ENCODE measurements at places on chromosomes 12 and 14.
A peak's percentile ranks its signal among the peaks of the same experiment; 100 is the strongest.

- DNase-seq = no peak
Measured at GRCh38 chr12:15600223-15600935, 188.8 kb downstream of the EPS8 start.

GRCh38 chr12:120119271-120119973 is 2.9 kb upstream of the RAB35 start:
- no peak for DNase-seq

GRCh38 chr12:129184127-129184928 is 331.1 kb downstream of the GLT1D1 start:
- no peak for DNase-seq

GRCh38 chr14:63892265-63892664 is 39.5 kb downstream of the SYNE2 start:
- DNase-seq = no peak

DNA sequence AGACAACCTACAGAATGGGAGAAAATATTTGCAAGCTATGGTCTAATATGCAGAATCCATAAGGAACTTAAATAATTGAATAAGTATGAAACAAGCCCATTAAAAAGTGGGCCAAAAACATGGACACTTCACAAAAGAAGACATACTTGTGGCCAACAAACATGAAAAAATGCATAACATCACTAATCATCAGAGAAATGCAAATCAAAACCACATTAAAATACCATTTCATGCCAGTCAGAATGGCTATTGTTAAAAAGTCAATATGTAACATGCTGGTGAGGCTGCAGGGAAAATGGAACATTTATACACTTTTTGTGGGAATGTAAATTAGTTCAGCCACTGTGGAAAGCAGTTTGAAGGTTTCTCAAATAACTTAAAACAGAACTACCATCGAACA is 945.4 kb upstream of the FLRT2 start:
- no peak for DNase-seq

GRCh38 chr14:59464486-59465315 is 479 bp downstream of the GPR135 start:
- DNase-seq = peak; percentile 14

GRCh38 chr12:57340104-57340503 is 89.1 kb upstream of the STAC3 start:
- no peak for DNase-seq

DNA sequence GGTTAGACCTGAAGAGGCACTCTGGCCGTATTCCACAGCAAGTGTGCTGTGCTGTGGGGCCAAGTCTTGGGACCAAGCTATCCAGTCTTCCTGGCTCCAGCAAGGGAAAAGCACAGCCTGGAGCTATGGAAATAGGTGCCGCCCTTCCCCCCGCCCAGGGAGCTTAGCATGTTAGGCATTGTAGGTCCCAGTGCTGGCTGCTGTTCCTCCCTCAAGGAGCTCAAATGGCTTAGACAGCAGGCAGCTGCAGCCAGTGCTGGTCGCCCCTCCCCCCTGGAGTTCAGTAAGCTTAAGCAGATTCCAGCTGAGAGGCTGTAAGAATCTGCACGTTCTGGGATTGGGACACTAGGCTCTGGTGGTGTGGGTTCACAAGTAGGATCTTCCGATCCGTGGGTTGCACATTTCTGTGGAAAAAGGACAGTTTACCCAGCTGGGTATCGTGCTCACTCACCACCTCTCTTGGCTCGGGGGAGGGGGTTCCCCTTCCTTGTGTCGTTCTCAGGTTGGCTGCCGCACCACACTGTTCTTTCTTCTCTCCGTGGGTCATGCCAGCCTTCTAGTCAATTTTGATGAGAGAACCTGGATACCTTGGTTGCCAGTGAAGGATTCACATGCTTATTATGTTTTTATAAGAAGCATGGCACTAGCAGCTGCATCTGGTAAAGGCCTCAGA is 127.3 kb downstream of the CNTN1 start:
- DNase-seq = no peak

DNA sequence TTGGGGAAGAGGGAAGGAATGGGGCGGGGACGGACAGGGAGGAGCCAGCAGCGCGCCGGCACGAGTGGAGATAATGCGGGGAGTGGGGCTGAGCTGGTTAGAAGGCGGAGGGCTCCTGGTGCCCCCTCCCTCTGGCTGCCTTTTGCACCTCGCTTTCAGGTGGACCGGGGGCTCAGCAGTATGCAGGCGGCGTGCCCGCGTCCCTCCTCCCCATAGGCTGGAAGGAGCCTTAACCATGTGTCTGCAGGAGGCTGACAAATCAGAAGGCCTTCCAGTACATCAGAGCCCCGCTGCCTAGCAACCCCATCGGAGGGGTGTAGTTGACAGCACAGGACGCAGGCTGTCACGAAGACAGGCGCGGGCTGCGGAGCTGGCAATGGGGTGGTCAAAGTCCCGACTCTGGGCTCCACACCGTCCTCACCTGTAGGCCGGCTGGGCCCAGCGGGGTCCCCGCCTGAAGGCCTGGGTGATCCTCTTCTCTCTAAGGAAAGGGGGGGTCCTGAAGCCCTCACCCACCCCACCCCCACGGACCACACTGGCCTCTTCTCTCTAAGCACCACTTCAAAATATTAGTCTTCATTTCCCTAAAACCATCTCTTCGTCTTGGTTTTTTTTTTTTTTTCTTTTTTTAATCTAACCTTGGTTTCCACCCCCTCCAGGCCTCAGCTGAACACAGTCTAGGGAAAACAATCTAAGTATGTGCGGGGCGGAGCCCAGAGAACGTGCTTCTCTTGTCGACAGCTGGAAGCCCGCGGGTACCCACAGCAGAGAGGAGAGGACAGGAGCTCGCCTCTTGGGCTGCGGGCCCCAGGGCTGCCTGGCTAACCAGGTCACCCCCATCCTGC is 44.5 kb downstream of the KDM2B start:
- DNase-seq = peak; percentile 37

DNA sequence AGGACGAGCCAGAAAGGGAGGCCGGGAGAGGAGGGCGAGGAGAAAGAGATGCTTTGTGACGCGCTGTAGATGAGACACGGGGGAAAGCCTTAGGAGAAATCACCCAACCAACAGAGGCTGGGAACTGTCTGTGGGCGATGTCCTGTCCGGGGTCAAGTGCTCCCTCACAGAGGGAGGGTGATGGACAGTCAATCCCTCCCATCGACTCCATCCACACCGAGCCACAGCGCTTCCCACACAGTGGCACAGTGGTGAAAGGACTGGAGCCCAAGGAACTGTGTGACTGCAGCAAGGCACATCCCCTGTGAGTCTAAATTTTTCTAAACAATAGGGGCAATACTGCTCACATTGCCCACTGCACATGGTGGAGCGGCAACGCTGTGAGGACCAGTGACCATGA is 89.1 kb downstream of the TTC7B start:
- no peak for DNase-seq

- DNase-seq = no peak
Measured at GRCh38 chr14:67428501-67429031, 16.6 kb upstream of the PLEK2 start.

DNA sequence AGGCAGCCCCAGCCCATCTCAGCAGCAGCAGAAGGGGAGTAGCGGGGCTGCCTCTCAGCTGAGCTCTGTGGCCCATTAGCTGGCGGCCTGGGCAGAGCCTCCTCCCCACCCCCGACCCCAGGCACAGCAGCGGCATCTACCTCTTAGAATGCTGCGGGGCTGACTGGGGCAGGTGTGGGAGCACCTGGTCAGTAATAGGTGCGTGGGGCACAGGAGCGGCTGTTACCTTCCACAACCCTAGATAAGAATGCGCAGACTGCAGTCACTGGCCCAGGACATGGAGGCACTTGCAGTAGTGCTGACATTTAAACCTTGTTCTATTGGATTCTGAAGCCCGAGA is 35.6 kb downstream of the SYNE3 start:
- no peak for DNase-seq

DNA sequence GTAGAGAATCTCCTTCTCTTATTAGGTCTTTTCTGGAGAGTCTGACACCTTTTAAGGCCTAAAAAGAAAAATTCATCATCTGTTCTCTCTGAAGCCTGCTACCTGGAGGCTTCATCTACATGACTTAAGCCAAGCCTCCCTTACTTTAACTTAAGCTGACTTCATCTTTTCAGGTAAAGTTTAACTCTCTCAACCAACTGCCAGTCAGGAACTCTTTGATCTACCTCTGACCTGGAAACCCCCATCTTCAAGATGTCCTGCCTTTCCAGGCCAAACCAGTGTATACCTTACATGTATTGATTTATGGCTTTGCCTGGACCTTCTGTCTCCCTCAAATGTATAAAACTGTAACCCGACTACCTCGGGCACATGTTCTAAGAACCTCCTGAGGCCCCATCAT is 17.5 kb downstream of the GSTZ1 start:
- no peak for DNase-seq

- DNase-seq = no peak
Measured at GRCh38 chr14:100781952-100782351, 44.0 kb upstream of the MEG3 start.

- no peak for DNase-seq
Measured at GRCh38 chr14:34824256-34824655, 50.9 kb downstream of the BAZ1A start.

- no peak for DNase-seq
Measured at GRCh38 chr14:76426161-76426696, 50.3 kb downstream of the ESRRB start.

- no peak for DNase-seq
Measured at GRCh38 chr14:76131071-76131965, 20.4 kb upstream of the GPATCH2L start.

DNA sequence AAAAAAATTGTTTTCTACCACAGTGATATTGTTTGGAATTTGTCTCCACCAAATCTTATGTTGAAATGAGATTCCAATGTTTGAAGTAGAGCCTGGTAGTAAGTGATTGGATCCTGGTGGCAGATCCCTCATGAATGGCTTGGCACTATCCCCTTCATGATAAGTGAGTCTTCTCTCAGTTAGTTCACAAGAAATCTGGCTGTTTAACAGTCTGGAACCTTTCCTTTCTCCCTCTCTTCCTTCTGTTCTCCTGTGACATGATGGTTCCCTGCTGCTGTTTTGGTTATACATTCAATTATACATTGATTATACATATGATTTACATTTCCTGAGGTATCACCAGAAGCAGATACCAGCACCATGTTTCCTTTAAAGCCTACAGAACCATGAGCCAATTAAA is 442.2 kb downstream of the SLC6A15 start:
- no peak for DNase-seq

DNA sequence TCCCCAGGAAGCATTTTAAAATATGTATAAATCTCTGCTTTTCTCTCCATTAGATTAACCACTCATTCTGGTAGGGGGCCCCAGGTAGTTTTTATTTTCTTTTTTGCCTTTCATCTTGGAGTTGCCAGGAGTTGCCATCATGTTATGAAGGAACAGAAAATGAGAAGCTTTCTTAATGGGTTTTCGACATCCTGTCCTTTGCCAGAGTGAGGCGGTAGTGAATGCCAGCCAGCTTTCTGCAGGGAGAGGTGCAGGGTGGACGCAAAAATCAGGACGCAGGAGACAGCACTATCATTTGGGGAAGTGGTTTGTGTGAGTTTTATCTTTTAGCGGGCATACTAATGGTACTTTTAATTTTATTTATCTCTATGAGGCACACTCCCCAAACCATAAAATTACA is 1.7 kb downstream of the RASSF8 start:
- DNase-seq = no peak

DNA sequence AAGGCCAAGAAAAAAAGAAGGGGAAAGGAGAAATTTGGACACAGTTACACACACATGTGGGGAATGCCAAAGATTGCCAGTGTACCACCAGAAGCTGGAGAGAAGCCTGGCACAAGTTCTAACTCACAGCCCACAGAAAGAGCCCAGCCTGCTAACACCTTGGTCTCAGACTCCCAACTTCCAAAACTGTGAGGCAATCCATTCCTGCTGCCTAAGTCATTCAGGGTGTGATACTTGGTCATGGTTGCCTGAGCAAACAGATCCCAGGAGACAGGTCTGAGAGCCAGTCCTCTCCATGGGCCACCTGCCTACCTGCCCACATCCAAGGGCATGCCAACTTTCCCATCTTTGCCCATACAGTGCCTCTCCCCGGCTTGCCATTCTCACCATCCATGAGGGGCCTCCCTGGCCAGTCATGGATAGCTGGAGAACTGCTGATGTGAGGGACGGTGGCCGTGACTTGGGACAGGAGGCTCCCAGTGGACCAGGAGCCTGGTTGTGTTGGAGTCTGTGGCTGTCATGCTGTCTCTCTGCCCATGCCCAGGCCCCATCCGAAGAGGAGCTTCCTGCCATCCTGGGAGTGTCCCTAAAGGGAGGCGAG is 198.0 kb upstream of the RTL1 start:
- no peak for DNase-seq

Data from activated naive CD8-positive, alpha-beta T cell treated with anti-CD3 and anti-CD28 coated beads, Interleukin-2, amount 50 U/mL, for 16 hours (primary cell).